ENCODE measurements at places on chromosomes 12 and 14.

- no peak for DNase-seq
Observed at GRCh38 chr12:16094437-16094836, 183.0 kb downstream of the SLC15A5 start.

DNA sequence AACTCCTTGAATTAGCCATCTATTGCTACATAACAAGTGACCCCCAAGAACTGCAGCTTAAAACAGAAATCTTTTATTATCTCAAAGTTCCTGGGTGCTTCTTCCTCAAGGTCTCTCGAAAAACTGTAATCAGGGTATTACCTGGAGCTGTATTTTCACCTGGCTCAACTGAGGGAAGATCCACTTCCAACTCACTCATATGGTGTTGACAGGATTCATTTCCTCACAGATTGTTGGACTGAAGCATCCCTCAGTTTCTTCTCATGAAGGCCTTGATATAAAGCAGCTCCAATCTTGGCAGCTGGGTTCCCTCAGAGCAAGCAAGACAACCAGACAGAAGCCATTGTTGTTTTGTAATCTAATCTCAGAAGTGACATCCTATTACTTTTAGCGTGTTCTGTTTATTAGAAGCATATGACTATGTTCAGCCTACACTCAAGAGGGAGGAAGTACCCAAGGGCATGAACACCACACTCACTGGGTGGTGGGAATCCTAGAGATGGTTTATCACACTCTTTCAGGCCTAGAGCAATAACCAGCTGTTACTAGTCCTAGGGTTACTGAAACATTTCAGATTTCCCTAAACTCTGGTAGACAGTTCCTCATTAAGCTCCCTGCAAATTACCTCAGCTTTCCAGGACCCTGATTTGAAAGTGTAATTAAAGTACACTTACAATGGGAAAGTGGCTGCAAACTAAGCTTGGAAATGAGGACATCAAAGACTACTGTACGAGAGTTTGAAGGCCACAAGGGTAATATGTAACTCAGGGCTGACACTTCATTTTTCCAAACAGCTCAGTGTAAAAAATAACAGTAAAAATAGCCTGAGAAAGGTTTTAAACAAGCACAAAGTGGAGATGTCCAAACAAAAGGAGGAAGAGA lies 222.2 kb downstream of the SEC23A start:
- DNase-seq = no peak

- no peak for DNase-seq
Observed at GRCh38 chr14:70881549-70882177, 25.6 kb upstream of the PCNX1 start.

DNA sequence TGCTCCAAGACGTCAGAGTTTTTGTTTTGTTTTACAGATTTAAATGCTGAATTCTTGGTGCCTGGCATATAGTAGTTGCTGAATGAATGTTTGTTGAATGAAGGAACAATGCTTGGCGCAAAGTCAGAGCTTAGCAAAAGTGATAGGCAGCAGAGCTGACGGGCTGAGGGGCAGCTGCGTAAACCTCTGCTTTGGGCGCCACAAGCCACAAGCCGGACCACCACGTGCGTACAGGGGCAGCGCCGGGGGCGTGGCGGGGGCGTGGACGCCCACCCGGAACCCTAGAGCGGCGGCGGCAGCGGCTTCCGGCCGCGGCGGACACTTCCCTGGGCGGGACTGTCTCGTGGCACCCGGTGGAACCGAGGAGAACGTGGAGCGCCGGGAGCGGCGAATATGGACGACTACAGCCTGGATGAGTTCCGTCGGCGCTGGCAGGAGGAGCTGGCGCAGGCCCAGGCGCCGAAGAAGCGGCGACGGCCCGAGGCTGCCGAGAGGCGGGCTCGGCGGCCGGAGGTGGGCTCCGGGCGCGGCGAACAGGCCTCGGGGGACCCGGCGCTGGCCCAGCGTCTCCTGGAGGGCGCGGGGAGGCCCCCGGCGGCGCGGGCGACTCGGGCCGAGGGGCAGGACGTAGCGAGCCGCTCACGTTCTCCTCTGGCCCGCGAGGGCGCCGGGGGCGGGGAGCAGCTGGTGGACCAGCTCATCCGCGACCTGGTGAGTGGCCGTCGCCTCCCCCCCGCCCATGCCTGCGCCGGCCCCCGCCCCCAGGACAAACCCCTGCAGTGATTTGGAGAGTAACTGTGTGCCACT lies at the start of gene FBXW8:
Gene FBXW8, plus strand, starts transcription at position 306 of the 807 bp plus-strand sequence. Its CDS starts 88 bp downstream, at position 394.
- DNase-seq = peak; percentile 19

DNA sequence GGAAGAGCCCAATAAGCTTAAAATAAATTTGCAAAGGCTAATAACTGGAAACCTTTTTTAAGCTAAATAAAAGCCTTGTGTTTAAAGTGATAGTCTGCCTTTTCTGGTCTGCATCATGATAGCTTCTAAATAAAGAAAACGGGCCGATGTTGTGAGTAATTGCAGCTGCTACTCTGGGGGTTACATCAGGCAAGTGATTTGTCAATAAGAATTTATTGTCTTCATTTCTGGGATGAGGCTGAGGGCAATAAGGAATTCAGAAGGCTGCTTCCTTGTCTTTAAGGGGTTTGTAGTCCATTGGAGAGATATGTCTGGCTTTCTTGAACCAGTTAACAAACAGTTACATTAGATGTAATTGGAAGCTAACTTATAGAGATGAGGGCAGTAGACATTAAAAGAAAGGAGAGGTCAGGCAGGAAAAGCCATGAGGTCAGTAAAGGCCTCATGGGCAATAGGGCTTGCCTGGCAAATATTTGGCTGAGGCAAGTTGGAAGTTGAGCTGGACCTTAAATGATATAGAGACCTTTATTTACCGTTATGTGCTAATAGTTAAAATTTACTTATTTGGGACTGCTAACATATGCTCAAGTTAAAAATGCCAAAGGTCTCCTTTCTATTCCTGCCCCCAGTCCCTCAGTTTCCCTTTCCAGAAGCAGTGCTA lies 85.0 kb downstream of the CRADD start:
- DNase-seq = no peak

GRCh38 chr14:68215629-68216028 lies 396.1 kb downstream of the RAD51B start:
- DNase-seq = no peak

DNA sequence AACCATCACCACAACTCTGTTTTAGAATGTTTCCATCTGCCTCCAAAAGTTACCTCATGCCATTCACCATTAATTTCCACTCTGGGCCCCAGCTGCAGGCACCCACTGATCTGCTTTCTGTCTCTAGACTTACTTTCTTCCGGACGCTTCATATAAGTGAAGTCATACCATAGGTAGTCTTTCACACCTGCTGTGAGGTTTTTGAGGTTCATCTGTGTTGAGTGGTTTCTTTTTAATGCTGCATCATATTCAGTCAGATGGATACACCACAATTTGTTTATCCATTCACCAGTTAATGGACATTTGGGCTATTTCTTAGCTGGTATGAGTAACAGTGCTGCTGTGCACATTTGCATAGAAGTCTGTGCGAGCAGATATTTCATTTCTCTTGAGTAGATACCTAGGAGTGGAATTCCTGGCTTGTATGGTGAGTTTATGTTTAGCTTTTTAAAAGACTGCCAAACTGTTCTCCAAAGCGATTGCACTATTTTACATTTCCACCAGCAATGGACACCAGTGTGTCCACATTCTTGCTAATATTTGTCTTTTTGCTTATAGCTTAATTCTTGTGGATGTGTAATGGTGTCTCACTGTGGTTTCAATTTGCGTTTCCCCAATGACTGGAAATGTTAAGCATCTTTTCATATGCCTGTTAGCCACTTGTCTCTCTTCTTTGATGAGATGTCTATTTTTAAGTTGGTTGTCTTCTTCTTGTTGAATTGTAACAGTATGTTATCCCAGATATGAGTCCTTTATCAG lies 48.3 kb downstream of the ZFYVE21 start:
- no peak for DNase-seq

DNA sequence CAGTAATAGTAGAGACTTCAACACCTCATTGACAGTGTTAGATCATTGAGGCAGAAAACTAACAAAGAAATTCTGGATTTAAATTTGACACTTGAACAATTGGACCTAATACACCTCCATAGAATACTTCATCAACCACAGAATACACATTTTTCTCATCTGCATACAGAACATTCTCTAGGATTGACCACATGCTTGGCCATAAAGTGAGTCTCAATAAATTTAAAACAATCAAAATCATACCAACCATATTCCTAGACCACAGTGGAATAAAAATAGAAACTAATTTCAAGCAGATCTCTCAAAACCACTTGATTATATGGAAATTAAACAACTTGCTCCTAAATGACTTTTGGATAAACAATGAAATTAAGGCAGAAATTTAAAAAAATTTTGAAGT lies 82.3 kb downstream of the SLC38A4 start:
- DNase-seq = no peak

DNA sequence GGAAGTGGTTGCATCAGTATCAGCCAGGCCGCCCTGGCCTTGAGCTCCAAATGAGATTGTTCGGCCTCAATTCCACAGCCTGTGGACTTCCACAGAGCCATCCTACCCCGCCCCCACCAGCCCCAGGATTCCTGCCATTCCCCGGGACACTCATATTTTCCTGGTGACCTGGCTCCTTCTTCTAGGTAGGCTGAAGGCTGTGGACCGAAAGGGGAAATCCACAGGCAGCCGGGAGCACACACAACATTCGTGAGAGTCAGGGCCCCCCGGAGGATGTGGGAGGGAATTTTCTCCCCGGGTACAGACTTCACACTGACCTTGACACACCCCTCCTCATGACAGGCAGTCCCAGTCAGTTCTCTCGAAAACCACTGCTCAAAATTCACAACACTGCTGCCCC lies 39.9 kb downstream of the RIN3 start:
- no peak for DNase-seq

GRCh38 chr12:23222801-23223200 lies 597.8 kb downstream of the ETNK1 start:
- DNase-seq = no peak

GRCh38 chr12:15854916-15855315 lies 27.3 kb upstream of the STRAP start:
- DNase-seq = no peak

DNA sequence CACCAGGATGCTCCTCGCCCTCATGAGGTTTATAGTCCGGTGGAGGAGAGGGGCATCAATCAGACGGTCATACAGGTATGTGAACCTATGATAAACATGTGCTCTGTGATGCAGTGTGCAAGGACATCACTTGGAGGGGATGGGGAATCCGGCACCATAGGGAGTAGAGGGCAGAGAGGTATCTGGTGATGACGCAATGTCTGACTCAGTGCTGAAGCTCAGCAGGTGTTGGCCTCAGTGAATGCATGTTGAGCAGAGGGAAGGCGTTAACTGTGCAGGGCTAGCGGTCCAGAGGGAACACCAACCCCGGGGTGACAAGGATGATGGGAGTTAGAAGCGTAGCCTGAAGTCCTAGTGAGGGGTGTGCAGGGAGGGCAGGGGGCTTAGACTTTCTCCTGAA lies 200.9 kb downstream of the TMEM132C start:
- DNase-seq = no peak

GRCh38 chr14:99689266-99690236 lies 5.5 kb downstream of the CYP46A1 start:
- DNase-seq = no peak

DNA sequence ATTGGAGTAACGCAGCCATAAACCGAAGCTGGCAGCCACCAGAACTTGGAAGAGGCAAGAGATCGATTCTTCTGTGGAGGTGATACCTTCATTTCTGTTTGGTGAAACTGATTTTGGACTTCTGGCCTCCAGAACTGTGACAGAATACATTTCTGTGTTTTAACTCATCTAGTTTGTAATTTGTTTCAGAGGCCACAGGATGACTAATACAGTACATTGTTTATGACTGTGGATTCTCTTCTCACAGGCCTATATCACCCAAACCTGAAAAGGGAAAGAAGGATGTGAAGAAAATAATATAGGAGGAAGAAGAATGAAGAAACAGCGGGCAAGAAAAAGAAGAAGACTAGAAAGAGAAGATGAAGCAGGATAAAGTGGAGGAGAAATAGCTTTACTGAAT lies 263.8 kb upstream of the DIO2 start:
- no peak for DNase-seq

DNA sequence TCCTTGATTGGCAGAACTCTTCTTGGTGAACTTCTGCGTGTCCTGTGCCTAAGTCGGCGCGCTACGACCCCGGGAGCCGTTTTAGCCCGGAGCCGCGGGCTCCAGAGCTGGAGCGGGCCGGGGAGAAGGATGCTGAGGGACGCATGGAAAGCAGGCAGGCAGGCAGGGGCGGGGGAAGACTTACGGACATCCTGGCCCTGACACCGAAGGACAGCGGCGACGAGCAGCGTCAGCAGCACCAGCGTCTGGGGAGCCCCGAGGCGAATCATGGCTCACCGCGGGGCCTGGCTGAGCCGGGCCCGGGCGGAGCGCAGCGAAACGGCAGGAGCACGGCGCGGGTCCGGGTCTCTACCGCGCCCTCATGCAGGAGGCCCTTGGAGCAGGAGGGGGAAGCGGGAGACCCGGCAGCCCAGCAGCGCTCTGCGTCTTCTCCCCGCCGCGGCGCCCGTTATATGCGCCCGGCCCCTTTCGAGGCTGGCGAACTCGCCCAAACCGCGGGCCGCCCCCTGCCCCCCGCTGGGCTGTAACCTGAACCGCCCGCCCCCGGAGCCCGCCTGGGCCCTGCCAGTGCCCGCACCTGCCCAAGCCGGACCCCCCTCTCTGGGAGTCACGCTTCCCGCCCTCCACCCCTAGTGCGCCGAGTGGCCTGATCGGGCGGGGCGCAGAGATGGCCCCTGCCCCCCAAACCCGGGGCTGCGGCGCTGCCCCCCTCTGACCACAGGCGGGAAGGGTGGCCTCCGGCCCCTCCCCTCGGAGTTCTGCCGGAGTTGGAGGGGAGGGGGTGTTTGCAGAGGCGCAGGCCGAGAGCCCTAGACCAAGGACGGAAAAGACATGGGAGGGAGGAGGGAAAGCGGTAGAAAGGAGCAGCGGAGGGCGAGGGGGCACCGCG lies at the start of gene COL2A1:
Gene COL2A1, minus strand, starts transcription at position 424 of the 889 bp plus-strand sequence. Its CDS starts 155 bp downstream, at position 269.
- DNase-seq = no peak

DNA sequence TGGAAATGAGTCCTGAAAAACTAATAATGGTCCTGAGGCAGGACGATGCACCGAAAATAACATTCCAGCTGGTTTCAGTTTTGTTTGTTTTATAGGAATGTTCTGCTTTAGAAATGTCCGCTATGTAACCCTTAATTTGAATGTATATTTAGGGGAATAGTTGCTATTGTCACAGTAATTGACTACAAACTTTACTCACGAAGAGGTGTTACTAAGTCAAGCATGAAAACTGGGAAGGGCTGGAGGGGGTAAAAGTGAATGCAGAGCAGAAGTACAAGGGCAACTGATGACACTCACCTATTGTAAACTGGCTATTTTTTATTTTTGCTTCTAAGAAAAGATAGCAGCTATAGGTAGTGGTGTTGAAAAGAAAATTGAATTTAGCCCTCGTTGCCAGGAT lies 230.7 kb upstream of the SYT10 start:
- no peak for DNase-seq

GRCh38 chr14:100476012-100476822 lies 111.0 kb downstream of the BEGAIN start:
- peak; percentile 63 for DNase-seq

GRCh38 chr14:54698501-54698900 lies 131.6 kb downstream of the SAMD4A start:
- no peak for DNase-seq

Measured in NCI-H2081 treated with DMSO at 0.1 percent for 48 hours (cell line).